GM13976 (cell line): ENCODE measurements at places on chromosomes 16 and 17.

DNA sequence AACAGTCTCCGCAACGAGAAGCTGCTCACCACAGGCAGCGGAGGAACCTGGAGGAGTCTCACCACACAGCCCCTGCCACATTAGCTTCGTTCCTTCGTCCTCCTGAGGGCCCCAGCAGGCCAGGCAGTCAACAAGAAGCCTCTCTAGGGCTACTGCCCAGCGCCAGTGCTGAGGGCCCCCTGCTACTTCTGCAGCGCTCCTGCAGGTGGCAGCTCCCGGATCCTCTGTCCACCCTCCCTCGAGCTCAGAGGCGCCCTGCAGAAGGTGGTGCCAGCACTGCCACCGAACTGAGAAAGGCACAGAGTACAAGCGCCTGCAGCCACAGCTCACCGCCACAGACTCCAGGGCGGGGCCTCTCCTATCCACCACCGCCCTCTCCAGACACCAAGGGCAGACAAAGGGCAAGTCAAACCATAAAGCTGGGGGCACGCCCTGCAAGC is 27.3 kb downstream of the KDM8 start:
- no peak for DNase-seq

DNA sequence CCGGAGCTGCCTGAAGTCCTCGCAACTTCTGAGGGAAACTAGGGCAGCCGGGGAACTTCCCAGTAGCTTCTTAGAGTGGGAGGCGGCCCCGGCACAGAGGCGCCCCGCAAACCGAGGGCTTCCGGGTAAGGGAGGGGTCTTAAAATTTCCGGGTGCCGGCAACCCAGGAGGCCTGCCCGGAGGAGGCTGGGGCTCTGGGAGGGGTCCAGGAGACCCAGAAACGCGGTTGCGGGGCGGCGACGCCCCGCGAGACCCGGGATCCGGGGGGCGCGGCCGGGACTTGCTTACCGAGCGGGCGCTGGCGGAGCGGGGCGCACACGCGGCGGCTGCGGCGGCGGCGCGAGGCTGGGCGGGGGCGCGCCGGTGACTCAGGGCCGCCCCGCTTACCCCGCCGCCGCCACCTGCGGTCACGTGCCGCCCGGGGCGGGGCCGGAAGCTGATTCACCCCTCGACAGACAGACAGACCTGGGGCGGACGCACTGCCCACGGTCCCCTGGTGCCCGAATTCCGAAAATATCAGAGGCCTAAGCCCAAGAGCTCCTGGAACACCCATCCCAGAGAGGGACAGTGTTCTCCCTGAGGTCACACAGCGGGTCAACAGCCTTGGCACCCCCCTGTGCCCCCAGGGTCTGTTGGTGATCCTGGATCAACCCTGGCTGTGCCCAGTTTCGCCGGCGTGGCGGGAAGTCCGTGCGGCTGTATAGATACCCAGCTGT is at the start of gene FAM83G:
Gene FAM83G, minus strand, starts transcription at position 344 of the 716 bp plus-strand sequence. CDS start 723 bp downstream, outside the sequence.
- DNase-seq: peak; percentile 91

DNA sequence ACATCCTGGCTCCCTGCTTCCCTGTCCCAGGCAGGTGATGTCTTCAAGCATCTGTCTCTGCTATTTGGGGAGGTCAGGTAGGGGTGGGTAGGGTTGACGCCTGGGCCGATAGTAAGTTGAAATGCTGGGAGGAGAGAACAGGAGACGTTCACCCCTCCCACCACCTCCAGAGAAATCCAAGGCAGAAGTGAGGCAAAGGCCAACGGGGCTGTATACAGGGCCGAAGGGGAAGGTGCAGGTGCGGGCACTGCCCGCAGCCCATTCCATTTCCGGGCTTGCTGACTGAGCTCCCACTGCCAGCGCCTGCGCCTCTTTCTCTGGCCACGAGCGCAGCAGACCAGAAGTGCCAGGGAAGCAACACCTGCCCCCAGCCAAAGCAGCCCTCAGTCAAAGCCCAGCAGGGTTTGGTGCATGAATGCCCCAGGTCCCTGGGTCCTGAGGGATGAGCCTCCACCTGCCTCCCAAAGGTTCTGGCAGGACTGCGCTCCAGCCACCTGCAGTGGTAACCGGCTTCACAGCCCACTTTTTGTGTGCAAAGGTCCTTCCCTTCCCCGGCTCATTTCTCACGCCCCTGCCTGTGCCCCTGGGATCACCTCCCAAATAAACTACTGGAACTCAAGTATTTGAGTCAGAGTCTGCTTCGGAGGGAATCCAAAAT is 127.6 kb upstream of the TNRC6C start:
- no peak for DNase-seq

- DNase-seq: no peak
Measured at GRCh38 chr17:6420173-6420641, 14.7 kb downstream of the AIPL1 start.

GRCh38 chr17:36001110-36001771 is at the start of gene CCL15:
Gene CCL15 (minus strand): TSS chr17:36001553. CDS start chr17:36001492, 61 bp downstream.
- no peak for DNase-seq

DNA sequence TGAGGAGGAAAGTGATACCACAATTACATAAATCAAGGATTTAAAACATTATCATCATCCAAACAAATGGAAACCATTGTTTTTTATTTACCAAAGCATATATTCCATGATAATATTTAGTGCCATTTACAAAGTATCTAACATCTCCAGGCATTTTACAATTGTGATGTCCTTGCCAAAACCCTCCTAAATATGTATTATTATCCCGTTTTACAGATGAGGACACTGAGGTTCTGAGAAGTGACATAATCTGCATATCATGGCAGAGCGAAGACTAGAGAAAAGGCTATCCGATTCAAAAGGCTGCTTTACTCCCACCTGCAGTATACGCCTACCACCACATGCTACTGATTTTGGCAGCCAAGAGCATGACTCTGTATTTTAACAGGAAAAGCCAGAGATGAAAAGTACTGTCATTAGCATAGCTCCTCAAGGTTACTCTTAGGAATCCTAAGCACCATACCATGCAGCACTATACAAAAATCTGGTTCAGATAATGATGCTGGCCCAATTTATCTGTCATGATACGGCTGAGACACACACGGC is 301.4 kb downstream of the CA10 start:
- DNase-seq: no peak

- DNase-seq: no peak
Measured at GRCh38 chr17:73760439-73760758, 116.2 kb upstream of the SDK2 start.

DNA sequence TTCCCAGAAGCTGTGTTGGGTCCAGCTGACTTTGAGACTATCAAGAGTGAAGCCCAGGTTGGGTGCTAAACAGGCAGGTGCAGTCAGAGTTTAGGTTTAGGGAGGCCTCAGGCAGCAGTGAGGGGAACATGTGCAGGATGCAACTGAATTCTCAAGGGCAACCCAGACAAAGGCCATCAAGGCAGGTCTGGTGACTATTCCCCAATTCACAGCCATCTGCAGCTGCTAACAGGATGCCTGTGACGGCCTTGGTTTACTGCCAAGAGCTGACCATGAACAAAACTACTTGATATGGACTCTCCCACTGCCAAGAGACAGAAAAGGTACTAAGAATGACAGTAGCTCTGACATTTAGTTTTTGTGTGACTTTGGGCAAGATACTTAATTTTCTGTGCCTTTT is 45.2 kb upstream of the BCAR1 start:
- DNase-seq: no peak

- DNase-seq: no peak
Measured at GRCh38 chr16:47940466-47940865, 215.3 kb downstream of the ABCC12 start.

DNA sequence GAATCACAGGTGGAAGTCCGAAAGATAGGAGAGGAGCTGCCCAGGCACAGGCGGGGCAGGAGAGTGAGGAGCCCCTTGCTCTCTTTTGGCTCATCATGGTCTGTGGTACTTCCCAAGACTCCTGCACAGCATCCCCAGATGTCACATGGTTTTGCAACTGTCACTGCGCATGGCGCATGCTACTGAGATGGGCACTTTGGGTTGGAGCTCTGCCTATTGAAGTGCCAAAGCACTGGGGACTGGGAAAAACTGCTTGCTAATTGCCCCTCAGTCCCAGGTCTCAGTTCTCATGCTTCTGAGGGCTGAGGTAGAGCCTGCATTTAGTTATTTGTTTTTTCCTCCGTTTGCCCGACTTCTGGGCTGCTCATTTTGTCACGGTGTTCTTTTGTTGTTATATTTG is 156.8 kb upstream of the CDH13 start:
- no peak for DNase-seq
